Spleen (tissue), 13 donors: ENCODE measurements at places on chromosomes 16 and 17.

- peak; percentile 50 for DNase-seq
Observed at GRCh38 chr17:45848868-45849535, 4.3 kb downstream of the SPPL2C start.

DNA sequence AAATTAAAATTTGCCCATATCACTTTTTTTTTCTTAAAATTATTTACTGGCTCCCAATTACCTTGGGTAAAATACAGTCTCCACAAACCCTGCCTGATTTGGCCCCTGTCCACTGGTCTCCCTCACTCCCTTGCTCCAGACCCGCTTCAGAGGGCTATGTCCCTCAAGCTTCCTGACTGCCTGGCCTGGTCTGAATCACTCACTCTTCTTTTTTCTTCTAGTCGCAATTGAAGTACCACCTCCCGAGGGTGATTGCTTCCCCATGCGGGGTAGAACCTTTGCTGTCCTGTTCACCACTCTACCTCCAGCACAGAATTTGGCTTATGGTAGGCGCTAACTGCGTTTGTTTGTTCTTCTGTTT is 598 bp upstream of the PGAP3 start:
- DNase-seq, result no peak

DNA sequence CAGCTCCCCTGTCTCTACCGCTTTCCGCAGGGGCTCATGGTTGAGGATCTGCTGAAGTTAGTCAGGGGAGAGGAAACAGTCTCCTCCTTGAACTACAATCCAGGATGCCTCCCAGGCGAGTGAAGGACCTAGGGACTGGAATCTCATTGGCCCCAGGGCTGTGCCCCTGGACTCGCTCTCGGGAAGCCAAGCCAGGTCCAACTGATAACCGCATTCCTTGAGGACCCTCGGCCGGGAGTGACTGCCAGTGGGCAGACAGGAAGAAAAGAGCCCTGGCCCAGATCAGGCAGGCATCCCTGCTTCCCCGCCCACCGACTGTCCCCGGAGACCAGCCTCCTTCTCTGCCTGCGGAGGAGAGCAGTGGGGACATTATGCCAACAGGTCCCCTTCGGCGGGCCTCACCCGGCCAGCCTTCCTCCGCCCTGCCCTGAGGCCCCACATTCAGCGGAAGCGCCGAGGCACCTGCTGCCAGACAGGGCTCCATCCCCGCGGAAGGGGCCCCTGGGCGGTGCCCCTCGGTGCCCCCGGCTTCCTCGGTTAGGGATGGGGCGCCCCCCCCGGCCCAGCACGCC is 776 bp downstream of the LRRC75A start:
- DNase-seq, result peak; percentile 83

DNA sequence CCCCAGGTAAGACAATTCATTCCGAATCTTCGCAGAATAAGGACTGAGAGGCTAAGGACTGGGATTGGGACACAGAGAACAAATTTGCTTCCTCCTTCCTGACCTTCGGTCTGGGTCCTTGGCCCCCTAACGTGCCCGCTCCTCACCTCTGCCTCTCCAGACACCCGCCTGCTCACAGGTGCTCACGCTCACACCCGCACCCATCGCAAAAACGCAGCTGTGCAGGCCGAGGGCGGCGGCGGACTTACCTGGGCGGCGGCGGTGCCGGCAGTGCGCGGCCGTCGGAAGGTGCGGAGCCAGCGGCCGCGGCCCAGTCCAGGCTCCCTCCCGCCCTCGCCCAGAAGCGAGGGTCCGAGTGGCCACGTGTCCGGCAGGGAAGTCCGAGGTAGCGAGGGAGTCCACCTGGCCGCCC is 7.1 kb upstream of the HOXB9 start:
- no peak for DNase-seq

DNA sequence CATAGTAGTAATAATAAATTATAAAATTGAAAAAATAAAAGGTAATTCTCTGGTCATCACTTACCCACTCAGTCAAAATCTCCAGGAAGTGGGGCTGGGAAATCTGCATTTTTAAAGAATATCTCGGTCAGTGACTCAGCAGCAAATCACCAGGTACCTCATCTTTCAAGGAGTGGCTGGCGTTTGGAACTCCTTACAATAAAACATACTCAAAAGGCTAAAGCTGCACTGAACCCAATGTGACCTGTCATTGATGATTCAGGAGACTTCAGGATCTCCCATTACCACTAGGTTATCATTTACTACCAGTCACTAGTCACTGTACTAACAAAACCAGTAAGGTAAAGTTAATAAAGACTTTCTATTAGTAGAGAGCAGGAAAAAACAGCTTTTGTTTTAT is 21.5 kb upstream of the RFFL start:
- no peak for DNase-seq

DNA sequence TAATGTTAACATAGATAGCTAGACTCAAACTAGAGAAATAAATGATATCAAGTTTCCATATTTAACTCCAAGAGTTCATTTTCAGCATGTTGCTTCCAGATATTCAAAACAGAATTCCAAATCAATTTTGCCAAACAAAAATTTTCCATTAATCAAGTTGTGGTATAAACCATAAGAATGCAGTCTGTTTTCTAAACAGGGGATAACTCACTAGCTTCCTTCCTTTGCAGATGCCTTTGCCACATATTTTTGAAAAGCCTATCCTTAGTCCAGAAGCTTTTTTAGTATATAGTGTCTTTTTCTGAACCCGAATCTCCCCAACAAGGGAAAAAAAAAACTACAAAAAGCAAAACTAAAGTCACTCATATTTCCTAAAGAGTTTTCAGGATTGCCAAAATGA is 61.5 kb downstream of the HELZ start:
- DNase-seq, result no peak
